ENCODE measurements at places on chromosomes 4 and X. TPM values are rescaled to one million over a fixed set of nuclear protein-coding genes. Genes with fewer than 3 reads are reported as not detected.

DNA sequence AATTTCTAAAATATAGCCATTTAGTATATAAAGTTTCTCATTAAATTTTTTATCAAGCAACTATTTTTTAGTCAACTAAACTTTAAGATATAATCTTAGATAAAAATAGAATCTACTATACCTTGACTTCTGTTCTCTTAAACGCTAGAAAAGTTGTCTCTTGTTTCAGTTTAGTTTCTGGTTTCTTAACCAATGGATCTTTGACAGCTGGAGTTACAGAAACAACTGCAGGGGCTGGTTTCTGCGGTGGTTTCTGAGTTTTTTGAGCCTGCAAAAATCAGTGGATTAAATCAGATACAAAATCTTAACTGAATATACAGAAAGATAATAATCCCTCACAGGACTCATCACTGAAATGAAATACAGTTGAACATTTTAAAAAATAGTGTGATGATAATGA, 21.9 kb downstream of the INTS12 start:
- DNase-seq: no peak

DNA sequence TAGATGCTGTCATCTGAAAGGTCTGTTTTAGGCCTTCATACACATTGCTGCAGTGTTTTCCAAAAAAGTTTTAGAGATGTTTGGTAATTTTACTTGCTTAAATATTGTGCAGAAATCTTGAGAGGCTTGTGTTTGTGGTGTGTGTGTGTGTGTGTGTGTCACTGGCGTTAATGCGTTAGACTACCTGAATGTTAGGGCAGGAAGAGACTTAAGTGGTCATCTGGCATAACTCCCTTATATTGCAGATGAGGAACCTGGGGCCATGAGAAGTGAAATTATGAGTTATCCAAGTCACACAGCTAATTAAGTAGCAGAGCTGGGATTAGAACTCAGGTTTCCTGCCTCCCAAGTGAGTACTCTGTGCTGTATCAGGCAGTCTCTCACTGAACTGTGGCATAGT, 1.4 kb downstream of the LSM6 start:
- DNase-seq: no peak

DNA sequence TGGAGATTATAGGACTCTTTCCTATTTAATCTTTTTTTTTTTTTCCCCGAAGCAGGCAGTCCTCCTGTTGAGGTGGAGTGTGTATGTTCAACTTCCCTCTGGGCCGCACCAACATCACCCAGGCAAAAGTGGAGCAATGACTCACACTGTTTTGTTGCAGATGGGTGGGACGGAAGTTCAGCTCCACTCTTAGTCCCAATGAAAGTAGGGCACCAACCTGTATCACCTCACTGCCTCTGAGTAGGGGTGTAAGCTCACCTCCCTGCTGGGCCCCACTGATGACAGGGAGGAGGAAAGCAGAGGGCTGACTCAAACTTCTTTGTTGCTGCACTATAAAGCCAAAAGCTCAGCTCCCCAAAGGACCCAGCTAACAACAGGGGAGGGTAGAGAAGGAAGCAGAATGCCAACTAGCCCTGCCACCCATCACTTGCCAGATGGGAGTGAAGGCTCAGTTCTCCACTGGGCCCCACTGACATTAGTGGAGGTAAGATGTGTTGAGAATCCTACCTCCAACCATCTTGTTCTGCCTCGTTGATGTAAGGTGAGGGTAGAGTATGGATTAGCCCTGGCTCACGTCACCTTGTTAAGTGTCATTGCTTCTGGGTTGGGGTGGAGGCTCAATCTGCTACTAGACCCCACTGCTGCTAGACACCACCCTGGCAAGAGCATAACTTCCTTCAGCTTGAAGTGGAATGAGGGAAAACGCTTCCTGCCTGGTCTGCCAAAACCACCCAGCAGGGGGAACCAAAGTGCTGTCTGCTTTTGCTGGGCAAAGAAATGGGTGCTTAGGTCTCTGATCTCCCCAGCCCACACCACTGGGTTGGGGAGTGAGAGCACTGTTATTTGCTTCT, 14.1 kb downstream of the RPS6KA3 start:
- no peak for DNase-seq

- no peak for DNase-seq
Measured at GRCh38 chr4:164252286-164252685, 501.6 kb upstream of the SMIM31 start.

GRCh38 chrX:134115270-134115669, 121.7 kb upstream of the CCDC160 start:
- DNase-seq: no peak

DNA sequence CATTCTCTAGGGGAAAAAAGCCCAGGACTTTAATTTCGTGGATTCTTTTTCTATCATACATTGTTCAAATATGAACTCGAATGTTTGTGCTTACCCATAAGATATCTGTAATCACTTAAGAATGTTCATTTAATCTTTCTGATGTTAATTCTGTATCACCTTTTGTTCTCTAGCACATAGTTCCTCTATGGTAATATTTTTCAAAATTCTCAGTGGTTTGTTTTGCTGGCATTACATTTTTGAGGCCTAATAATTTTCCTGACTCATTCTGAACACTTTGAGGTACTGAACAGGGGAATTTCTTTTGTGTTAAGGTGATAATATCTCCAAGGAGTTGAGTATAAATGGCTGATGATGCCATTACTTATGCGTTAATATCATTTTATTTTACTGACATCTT, 490.7 kb upstream of the PITX2 start:
- DNase-seq: no peak

The HELQ gene
- 14.2 TPM for total RNA-seq

The CFP gene
- 0.74 TPM for total RNA-seq

DNA sequence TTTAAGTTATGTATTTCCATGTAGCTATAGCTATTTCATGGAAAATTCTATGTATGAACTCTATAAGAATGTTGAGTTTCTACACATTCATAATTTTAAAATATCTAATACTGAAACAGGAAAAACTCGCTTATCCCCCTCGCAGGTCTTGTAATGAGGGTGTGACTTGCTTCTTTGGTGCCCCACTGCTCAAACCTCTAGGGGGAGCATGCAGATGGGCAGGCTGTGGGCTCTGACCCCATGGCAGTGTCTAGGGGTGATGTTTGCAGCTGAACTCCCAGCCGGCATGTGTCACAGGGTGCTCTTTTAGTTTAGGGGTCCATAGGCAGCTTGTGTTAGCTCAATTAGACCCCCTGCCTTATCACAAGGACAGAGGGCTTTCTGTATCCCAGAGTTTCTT, 1825.7 kb upstream of the ADGRL3 start:
- DNase-seq: no peak

The HSD17B11 gene
- total RNA-seq: 94.5 TPM

- no peak for DNase-seq
Measured at GRCh38 chrX:154526901-154527675, 11.1 kb upstream of the FAM3A start.

DNA sequence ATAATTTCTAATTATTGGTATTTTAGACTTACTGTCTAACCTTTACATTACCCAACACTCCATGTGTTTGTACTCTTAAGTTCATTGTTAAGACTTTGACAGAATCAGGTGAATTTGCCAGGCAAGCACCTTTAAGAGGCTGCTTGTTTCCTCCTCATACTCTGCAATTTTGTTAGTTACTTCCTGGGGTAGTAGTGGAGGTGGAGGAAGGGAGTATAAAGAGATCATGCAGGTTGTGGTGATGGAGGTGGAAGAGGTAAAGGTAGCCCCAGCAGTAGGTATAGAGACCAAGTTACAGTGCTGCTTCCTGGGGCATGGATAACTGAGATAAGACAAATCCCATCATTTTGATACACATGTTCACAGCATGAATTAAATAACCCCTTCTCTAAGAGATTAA, 6.7 kb downstream of the WDR44 start:
- no peak for DNase-seq

DNA sequence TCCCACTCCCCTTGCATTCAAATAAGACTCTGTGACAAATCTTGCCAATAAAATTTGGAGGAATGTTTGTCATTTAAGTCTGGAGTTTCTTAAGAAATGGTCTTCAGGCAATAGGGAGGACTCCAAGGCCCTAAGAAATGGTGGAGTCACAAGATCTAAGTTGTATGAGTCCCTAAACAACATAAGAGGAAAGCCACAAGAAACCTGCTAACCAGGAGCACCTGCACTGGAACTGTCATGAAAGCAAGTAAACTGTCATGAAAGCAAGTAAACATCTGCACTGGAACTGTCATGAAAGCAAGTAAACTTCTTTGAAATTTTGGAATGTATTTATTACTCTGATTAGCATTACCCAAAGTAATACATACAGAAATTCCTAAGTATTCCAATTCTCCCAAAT, 3.5 kb downstream of the CNOT6L start:
- DNase-seq: no peak

DNA sequence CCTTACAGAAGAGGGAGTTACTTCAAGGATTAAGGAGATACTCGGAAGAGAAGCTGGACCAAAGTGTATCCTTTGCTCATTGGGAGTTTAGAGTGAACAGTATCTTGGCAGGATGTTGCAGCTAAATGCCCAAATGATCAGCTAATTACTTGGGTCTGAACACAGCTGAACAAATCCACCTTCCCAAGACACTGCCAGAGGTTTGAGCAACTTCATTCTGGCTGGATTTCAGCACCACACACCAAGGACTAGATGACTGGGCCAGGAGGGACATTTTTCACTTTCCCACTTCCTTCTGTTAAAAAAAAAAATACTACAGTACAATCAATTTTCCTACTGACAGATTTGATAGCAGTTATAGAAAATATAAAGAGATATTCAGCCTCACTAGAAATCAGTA, 324.6 kb downstream of the MID1IP1 start:
- DNase-seq: no peak
